ENCODE measurements at places on chromosomes 1 and 21. TPM values are rescaled to one million over a fixed set of nuclear protein-coding genes. Genes with fewer than 3 reads are reported as not detected.

AQP10 gene
- total RNA-seq, result not detected

LIN28A gene
- total RNA-seq, result not detected

ALPL gene
- 1.9 TPM for total RNA-seq

PCSK9 gene
- 37.0 TPM for total RNA-seq

TMEM63A gene
- total RNA-seq, result 196 TPM

SPRR2E gene
- total RNA-seq, result not detected

GNG4 gene
- 4.4 TPM for total RNA-seq

DPT gene
- total RNA-seq, result 11.1 TPM

VHLL gene
- not detected for total RNA-seq

FCRL5 gene
- total RNA-seq, result 4.5 TPM

CD34 gene
- 8.3 TPM for total RNA-seq

KRTAP19-3 gene
- total RNA-seq, result not detected

RAB3B gene
- 9.2 TPM for total RNA-seq

LAMTOR2 gene
- 72.7 TPM for total RNA-seq

ANKRD65 gene
- total RNA-seq, result 0.76 TPM

APCS gene
- not detected for total RNA-seq

SLC26A9 gene
- not detected for total RNA-seq

FALEC gene
- total RNA-seq, result not detected

C1orf185 gene
- not detected for total RNA-seq

CAMK2N1 gene
- total RNA-seq, result 242 TPM
